Right lobe of liver (tissue), 6 donors: ENCODE measurements at places on chromosomes 7 and 10. TPM values are rescaled to one million over a fixed set of nuclear protein-coding genes. Genes with fewer than 3 reads are reported as not detected.

- DNase-seq: no peak
These were observed 56.2 kb upstream of the NPY start for GRCh38 chr7:24227603-24228359.

DNA sequence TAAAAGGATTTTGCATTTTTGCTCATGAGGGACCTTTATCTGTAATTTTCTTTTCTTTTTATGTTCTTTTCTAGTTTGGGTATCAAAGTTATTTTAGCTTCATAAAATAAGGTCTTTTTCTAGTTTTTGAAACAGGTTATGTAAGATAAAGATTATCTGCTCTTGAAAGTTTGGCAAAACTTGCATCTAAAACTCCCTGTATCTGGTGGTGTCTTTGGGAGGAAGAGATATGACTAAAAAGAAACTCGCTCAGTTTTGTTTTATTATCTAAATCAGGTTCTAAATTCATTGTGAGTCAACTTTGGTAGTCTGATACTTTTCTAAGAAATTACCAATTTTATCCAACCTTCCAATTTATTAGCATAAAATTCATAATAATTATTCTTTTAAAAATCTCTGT, 55.1 kb downstream of the VCL start:
- DNase-seq: no peak

GRCh38 chr7:116571037-116571436, 46.2 kb downstream of the CAV1 start:
- DNase-seq: no peak

- DNase-seq: no peak
These were observed 46.9 kb downstream of the ZNRF2 start for GRCh38 chr7:30331338-30331737.

DNA sequence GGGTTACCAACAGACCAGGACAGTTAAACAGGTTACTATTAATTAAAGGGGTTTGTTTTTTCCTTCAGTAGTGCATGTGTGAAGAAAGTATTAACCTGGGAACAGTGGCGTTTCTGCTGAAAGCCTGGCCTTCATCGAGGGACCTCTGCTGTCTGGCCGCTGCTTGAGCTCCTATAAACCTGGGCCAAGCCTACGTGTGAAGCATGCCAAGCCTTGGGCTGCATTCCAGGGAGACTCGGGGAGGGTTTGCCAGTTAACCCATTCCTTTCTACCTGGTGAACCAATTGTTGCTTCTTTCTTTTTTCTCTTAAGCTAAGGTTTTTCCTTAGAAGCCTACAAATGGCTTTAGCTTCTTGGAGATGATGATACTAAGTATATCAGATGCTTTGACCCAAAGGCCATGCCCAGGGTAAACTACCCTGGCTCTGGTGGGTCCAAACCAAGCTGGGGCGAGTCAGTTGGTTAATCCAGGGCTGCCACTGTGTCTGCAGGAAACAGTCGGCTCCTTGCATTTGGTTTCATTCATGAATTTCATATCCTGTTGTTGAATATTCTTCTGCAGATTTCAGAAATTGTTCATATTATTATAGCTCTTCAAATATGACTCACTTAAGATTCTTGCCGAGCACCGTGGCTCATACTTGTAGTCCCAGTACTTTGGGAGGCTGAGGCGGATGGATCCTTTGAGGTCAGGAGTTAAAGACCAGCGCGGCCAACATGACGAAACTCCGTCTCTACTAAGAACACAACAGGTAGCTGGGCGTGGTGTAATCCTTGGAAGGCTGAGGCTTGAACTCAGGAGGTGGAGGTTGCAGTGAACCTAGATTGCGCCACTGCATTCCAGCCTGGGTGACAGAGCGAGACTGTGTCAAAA, 23.8 kb downstream of the PFKP start:
- DNase-seq: no peak

- DNase-seq: peak; percentile 47
These were observed 11.9 kb downstream of the FLNC start for GRCh38 chr7:128841921-128842673.

DNA sequence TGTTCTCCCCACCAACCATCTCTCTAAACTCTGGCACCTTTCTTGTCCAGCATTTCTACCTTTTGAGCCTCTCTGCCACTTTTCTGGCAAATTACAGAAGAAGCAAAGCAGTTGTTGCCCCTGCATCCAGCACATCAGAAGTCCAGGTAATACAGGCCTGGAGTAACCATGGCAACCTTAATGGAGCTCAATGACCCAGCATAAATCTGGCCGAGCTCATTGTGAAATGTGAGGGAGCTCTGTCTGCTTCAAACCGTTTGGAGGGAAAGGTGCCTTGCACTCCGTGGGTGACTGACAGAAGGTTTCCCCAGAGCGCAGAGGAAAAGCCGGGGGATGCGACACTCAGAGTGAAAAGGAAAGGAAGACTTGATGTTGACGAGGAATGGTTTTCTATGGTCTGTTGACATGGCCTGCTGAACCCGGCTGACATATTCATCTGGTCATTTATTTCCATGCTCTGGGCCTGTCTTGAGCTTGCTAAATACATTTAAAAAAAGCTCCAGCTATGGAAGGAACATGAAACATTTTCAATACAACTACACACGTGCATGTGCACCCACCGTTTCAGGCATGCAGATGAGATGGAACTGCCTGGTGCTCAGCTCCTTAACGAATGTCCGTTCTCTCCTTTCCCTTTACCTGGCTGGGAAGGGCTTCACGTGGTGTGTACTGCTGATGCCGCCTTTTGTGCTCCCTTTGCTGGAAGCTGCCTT, 74.9 kb downstream of the ADRA2A start:
- no peak for DNase-seq

DNA sequence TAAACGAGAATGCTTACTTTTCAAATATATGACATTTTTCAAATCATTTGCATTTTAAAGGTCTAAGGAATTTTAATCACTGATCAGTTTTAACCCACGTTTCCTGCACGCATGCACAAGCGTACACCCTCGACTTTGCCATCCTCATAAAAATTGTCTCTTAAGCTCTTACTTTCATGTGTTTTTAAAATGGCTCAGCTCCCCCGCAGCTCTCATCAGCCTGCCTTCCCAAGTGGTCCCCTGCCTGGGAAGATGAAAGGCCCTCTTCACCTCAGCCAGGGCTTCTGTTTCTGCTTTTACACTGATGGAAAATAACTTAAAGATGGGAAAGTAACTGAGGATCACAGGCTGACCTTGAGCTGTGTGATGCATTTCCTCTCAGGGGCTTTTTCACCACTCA, 131.6 kb upstream of the LSM8 start:
- no peak for DNase-seq

DNA sequence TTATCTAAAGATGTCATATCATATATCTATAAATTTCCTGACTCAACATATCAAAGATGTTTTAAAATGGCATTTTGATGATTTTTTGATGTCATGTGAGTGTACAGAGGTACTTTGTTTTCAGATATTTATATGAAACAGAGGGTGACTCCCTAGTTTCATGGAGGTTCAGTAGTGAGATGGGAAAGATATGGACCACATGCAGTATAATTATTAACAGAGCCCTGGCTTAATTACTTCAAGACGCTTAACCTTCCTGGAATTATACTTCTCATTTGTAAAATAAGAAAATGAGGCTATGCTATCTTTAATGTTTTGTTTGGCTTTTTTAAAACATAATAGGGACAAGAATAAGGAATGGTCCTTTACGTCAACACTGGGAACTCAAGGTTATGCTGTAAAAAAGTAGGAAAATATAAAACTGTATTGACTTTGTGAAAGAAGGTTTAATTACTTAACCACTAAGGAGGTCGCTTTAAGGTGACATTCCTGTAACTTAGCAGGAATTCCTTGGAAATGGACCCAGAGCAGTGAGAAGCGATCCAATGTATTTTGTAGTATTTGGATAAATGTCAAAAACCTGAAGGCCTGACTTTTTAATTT, 821.0 kb upstream of the IGFBP3 start:
- DNase-seq: no peak

DNA sequence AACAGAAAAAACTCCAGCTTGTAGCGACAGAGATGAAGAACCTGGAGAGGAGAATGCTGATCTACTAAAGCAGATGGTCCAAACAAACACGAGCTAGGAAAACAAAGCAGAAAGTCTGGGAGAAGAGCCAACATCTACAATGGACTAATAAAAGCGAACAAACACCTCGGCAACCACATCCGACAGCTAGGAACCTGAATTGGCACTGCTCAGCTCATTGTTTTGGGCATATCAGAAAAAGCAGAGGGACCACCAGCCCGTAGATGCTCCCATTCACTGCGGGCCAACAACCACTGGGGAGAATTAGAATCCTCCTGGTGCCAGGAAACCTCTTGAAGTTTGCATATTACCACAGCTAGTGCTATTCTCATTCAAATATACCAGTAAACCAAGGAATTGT, 204.7 kb downstream of the NXPH1 start:
- no peak for DNase-seq

DNA sequence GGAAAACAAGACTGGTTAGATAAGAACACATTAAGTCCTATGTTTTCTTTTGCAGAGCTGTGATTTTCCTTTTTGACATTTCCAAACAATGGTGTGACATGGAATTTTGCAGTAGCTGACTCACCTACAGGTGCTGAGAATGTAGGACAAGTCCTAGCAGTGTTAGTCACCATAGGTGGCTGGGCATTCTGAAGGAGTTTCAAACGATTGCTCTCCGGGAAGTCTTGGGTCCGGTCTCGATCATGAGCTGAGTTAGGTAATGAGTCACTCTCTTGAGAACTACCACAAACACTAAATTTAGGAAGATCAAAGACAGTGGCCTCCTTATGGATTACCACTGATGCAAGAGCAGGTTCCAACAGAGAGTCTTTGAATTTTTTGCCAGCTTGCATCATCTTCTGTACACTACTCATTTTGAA, 3.6 kb downstream of the FIGNL1 start:
- no peak for DNase-seq

DNA sequence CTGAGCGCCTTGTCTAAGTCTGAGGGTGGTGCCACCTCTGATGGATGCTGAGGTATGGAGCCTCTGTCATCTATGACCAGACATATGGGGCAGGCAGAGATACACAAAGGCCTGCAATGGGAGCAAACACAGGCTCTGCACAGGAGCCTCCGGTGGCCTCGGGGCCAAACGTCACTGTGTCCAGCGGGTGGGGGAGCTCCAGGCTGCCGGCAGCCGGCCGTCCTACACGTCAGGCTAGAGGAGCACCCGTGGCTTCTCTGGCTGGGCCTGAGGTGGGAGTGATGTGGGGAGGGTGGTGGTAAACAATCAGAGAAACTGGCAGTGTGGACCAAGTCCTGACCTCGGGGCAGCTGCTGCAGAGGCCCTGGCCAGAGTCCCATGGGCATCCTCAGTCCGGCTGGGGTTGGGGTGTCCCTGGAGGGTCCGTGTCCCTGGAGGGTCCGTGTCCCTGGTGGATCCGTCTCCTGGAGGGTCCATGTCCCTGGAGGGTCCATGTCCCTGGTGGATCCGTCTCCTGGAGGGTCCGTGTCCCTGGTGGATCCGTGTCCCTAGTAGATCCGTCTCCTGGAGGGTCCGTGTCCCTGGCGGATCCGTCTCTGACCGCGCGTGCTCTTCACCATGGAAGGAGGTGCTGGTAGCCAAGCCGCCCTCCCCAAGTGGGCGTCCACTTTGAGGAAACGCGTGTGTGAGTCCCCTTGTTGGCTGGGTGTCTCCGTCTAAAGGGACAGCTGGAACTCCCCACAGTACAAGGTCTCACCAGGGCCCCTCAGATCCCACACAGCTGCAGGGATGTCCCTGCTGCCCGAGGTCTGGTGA, 24.2 kb upstream of the FAM20C start:
- no peak for DNase-seq

- DNase-seq: no peak
These were observed 8.7 kb upstream of the POLD2 start for GRCh38 chr7:44132039-44132438.

KLF14 gene
- not detected for total RNA-seq

SLC18A2 gene
- 1.1 TPM for total RNA-seq

COA1 gene
- 15.8 TPM for total RNA-seq

MRLN gene
- total RNA-seq: not detected

RBP3 gene
- not detected for total RNA-seq

SORBS1 gene
- 97.9 TPM for total RNA-seq

OR13A1 gene
- not detected for total RNA-seq
